Endodermal cell (in vitro differentiated cells): ENCODE measurements at places on chromosomes 7 and 10. TPM values are rescaled to one million over a fixed set of nuclear protein-coding genes. Genes with fewer than 3 reads are reported as not detected.

Gene FAM24B
- total RNA-seq = 0.89 TPM in 1 of 3 replicates, not detected in the others

Gene PPP1R17
- 0.36 and 0.44 TPM in 2 replicates for total RNA-seq

DNA sequence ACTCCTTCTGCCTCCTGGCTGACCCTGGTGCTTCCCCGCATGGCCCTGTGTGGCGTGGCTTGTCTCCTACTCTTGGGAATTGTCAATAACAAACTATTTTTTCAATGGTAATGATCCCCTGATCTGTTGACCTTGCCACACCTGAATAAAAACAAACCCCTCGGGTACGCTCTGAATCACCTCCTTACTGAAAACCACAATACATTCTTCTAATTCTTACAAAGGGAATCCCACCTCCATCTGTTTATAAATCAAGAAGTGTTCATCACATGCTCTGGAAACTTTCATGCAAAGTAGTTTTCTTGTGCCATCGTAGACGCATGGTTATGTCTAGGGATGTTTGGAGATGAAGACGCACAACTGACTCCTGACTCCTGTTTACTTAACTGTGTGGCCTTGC lies 245.8 kb downstream of the FRMD4A start:
- no peaks in the 10 kb centered on the region for H3K27me3 ChIP-seq
- no peaks in the 10 kb centered on the region for H3K4me1 ChIP-seq
- H3K4me3 ChIP-seq = no peak overlapping the region

- H3K4me1 ChIP-seq = peaks cover 14% of the 10 kb centered on the region
- no peak for DNase-seq
- H3K27ac ChIP-seq = peak overlapping the region; percentile 26
- H3K4me3 ChIP-seq = no peak overlapping the region
- no peaks in the 10 kb centered on the region for H3K36me3 ChIP-seq
- H3K27me3 ChIP-seq = no peaks in the 10 kb centered on the region
These were observed 74.8 kb downstream of the CDK6 start for GRCh38 chr7:92761391-92762097.

DNA sequence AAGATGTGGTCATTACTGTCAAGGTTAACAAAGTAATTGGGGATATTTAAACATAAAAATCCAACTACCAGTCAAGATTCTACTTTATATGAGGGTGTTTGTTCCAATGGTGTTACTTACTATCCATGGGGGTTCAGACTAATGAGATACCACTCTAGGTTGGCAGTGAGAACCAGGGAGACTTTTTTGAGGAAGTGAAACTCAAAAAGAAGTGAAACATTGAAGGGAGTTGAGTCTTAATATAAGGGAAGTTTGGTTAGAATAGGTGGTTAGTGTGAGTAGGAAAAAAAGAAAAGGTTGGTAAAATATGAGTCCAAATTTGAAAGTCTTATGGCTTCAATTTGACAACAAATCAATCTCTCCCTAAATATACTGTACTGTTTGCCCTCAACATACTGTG lies 123.6 kb upstream of the ANK3 start:
- no peaks in the 10 kb centered on the region for H3K36me3 ChIP-seq
- no peaks in the 10 kb centered on the region for H3K27me3 ChIP-seq
- peaks cover 4% of the 10 kb centered on the region for H3K4me1 ChIP-seq
- no peak for DNase-seq

GRCh38 chr10:26781797-26782196 lies 79.0 kb downstream of the ABI1 start:
- H3K4me3 ChIP-seq = no peak overlapping the region
- no peaks in the 10 kb centered on the region for H3K27me3 ChIP-seq
- peaks cover 12% of the 10 kb centered on the region for H3K4me1 ChIP-seq

DNA sequence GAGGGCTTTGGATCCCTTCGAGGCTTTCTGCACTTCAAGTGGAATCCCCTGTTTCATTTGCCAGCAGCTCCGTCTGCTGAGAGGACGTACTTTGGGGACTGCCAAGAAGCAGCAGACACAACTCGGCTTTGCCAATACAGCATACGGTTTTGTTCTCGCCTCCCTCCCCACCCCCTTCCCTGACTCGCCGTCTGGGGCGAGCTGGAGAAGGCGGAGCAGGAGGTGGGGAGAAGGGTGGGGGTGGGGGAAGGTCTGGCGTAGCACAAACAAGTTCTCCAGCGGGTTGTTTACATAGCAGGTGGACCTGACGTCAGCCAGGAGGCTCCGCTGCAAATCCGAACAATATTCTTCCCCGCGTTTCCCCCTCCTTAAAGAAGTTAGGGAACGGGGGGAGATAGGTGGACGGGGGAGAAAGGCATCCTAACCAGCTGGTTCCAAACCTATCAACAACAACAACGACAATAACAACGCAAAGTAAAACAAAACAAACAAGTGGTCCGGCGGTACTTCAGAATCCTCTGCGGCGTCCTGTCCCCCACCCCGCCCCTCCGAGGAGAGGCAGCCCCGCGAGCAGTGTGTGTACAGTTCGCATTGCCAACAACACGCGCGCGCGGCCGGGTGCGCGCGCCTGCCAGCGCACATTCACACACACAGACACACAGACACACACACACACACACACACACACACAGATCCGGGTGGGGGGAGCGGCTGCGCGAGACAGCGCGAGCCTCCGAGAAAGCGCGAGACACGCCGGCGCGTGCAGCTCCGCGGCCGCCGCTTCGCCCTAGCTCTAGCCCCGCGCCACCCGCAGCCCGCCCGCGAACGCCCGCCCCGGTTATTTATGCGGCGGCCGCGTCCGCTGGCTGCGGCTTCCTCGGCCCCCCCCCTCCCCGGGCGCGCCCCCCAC lies 167.0 kb upstream of the PPP1R3A start:
- peaks cover 53% of the 10 kb centered on the region for H3K27me3 ChIP-seq
- peak overlapping the region; percentile 93 for H3K4me3 ChIP-seq
- DNase-seq = peak; percentile 94
- peak overlapping the region; percentile 93 for H3K27ac ChIP-seq
- no peaks in the 10 kb centered on the region for H3K4me1 ChIP-seq

- peaks cover 8% of the 10 kb centered on the region for H3K4me1 ChIP-seq
- H3K27ac ChIP-seq = no peak overlapping the region
- H3K27me3 ChIP-seq = no peaks in the 10 kb centered on the region
These were observed 5.8 kb upstream of the ATP6V0E2 start for GRCh38 chr7:149867762-149868622.

DNA sequence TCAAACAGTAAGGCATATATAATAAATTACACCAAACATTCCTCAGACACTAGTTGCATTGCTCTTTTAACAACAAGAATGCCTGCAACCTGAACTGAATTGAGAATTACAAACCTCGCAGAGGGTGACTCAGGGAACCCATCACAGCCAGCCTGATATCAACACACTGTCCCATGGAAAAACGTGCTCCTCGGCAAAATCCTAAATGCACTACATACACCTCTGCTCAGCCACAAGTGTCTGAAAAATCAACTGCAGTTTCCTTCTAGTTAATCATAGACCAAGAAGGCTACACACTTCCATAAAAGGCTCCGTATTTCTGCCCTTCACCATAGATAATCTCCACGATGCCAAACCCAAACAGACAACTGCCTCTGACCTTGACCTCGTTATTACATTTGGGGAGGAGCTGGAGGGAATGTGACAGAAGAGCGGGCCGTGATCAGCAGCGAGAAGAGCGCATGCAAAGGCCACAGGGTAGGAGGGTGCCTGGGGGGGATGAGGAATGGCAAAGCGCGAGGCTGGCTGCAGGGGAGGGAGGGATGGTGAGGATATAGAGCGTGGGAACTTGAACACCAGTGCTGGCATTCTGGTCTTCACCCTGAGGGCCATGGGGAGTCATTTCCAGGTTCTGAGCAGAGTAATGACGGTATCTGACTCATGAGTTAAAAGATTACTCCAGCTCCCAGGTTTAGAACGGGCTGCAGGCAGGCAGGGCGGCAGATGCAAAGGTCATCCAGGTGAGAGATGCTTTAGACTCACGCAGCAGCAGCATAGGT lies 201.9 kb upstream of the FRMD4A start:
- no peak for DNase-seq
- H3K4me3 ChIP-seq = no peak overlapping the region
- no peak overlapping the region for H3K27ac ChIP-seq
- no peaks in the 10 kb centered on the region for H3K27me3 ChIP-seq

DNA sequence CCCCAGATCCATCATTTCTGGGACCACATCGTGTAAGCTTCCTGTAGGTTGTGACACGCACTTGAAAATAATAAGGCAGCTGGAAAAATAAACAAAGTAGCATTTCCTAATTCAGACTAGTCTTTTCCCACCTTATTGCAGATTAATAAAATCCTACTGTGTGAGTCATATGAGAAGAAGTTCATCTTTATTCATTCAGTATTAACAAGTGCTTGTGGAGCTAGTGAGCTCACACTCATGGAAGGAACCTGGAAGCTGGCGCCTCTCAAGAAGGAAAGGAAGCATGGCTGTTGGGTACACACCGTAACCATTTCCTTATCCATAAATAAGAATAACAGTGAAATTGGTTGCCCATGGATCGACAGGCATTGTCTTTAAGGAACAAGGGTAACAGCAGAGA lies 152.6 kb upstream of the PFKP start:
- H3K4me3 ChIP-seq = no peak overlapping the region
- no peak overlapping the region for H3K27ac ChIP-seq
- DNase-seq = no peak
- no peaks in the 10 kb centered on the region for H3K27me3 ChIP-seq

GRCh38 chr7:105101864-105102263 lies 87.9 kb downstream of the KMT2E start:
- no peaks in the 10 kb centered on the region for H3K4me1 ChIP-seq
- no peak for DNase-seq
- H3K27me3 ChIP-seq = no peaks in the 10 kb centered on the region
- peaks cover 78% of the 10 kb centered on the region for H3K36me3 ChIP-seq
- H3K27ac ChIP-seq = no peak overlapping the region

DNA sequence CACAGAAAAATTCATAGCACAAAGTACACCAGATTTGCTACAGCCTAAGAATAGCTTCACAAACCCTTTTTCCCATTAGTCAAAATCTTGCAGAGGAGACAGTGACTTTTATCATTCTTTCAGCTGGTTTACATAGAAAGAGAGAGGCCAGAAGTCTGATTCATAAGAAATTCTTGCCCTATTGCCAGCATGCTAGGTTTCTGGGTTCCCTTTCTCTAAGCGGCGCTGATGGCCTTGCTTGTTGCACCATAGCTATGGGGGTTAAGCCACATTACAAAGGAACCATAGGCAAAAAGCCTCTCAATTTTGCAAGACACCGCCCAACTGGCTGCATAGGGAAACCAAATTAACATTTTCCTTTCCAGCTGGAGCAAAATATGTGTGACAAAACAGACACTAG lies 87.4 kb downstream of the ZNF467 start:
- no peaks in the 10 kb centered on the region for H3K27me3 ChIP-seq
- no peak overlapping the region for H3K4me3 ChIP-seq

GRCh38 chr10:4279655-4280054 lies 494.6 kb upstream of the KLF6 start:
- no peaks in the 10 kb centered on the region for H3K27me3 ChIP-seq
- H3K36me3 ChIP-seq = no peaks in the 10 kb centered on the region
- no peak for DNase-seq
- no peak overlapping the region for H3K4me3 ChIP-seq
- no peak overlapping the region for H3K27ac ChIP-seq
- peaks cover 3% of the 10 kb centered on the region for H3K4me1 ChIP-seq
